Large intestine (tissue), 12 donors: ENCODE measurements at places on chromosomes 6 and 20. TPM values are rescaled to one million over a fixed set of nuclear protein-coding genes. Genes with fewer than 3 reads are reported as not detected.

GRCh38 chr6:153801917-153802316 lies 237.1 kb upstream of the OPRM1 start:
- no peaks in the 10 kb centered on the region for H3K36me3 ChIP-seq
- H3K27me3 ChIP-seq = no peaks in the 10 kb centered on the region
- no peak for DNase-seq
- no peaks in the 10 kb centered on the region for H3K4me1 ChIP-seq

DNA sequence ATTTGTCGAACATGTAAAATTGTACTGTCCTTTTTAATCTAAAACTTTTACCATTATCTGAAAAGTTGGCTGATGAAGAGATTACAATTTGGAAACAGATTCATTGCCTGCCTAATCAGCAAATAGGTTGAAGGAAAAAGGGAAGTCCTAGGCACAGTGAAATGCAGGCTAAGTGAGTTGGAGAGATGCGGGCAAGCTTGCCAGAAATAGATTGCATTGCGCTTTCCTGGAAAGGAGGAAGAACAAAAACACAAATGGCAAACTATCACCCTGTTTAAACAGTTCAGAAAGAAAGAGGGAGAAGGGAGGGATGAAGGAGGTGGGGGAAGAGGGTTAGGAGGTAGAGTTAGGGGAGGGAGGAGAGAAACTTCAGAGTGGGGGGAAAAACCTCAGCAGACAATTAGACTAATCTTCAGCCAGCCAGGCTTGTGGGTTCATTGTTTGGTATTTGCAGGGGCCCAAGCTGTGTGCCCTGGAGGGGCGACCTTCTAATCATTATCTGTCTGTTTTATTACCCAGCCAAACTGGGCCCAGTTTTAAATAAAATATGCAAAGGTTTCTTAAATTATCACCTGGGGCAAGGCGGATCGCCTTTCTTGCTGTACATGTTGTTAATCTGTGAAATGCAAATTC lies 465.2 kb downstream of the TFAP2B start:
- no peaks in the 10 kb centered on the region for H3K27me3 ChIP-seq
- DNase-seq = no peak
- H3K4me3 ChIP-seq = no peak overlapping the region
- no peaks in the 10 kb centered on the region for H3K36me3 ChIP-seq
- no peak overlapping the region for H3K27ac ChIP-seq
- H3K4me1 ChIP-seq = no peaks in the 10 kb centered on the region

GRCh38 chr6:36422714-36423100 lies 19.9 kb downstream of the PXT1 start:
- peak overlapping the region; percentile 87 for H3K27ac ChIP-seq
- no peak for DNase-seq
- H3K4me1 ChIP-seq = peaks cover 5% of the 10 kb centered on the region
- H3K4me3 ChIP-seq = peak overlapping the region; percentile 68
- H3K36me3 ChIP-seq = no peaks in the 10 kb centered on the region

DNA sequence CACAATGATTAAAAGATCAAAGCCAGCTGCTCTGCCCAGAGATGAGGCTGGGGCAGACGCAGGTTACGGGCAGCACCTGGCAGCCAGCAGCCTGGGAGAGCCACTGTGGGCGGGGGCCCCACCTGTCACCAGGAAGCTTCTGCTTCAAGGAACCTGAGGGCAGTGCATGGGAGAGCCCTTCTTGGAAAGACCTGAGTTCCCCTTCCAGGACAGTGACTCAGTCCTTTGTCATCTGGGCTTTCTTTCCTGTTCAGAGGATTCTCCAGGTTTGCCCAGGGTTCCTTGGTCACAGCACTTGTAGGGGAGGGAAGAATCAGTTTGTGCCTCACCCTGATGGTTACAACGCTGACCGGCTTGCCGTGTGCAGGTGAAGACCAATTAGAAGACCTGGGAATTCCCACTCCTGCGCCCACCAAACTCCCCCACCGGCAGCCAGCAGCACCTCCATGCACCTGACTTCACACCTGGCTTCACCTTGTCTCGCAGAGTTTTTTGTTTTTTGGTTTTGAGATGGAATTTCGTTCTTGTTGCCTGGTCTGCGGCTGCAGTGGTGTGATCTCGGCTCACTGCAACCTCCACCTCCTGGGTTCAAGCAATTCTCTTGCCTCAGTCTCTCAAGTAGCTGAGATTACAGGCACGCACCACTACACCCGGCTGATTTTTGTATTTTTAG lies 2.0 kb downstream of the ZBP1 start:
- no peaks in the 10 kb centered on the region for H3K36me3 ChIP-seq
- H3K27me3 ChIP-seq = no peaks in the 10 kb centered on the region
- H3K4me3 ChIP-seq = no peak overlapping the region

- no peak for DNase-seq
- no peak overlapping the region for H3K27ac ChIP-seq
- H3K4me1 ChIP-seq = no peaks in the 10 kb centered on the region
- no peaks in the 10 kb centered on the region for H3K27me3 ChIP-seq
- H3K36me3 ChIP-seq = no peaks in the 10 kb centered on the region
These were observed 114.7 kb upstream of the ZNF217 start for GRCh38 chr20:53708129-53708968.

DNA sequence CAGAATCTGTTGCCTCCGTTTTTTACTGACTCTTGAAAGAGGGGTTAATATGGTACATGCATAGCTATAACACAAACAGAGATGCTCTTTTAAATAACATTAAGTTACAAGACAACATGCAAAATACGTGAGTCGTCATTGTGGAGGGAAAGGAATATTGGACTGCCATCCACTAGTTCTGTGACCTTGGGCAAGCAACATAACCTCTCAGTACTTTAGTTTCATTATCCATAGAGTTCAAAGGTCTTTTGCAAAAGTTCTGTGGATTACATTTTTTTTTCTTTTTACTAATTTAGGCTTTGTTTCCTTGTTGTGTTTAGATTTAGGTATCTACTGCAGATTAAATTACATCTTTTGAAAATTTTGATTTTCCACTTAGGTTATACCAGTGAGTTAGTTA lies 70.5 kb downstream of the MACROD2 start:
- no peak overlapping the region for H3K4me3 ChIP-seq
- no peaks in the 10 kb centered on the region for H3K27me3 ChIP-seq
- H3K36me3 ChIP-seq = no peaks in the 10 kb centered on the region

- H3K27me3 ChIP-seq = no peaks in the 10 kb centered on the region
- no peak overlapping the region for H3K27ac ChIP-seq
These were observed 24.8 kb upstream of the FOXQ1 start for GRCh38 chr6:1287103-1287591.

GRCh38 chr20:53866794-53867740 lies 203.3 kb downstream of the BCAS1 start:
- no peaks in the 10 kb centered on the region for H3K27me3 ChIP-seq
- peaks cover 51% of the 10 kb centered on the region for H3K4me1 ChIP-seq
- H3K36me3 ChIP-seq = no peaks in the 10 kb centered on the region
- peak overlapping the region; percentile 90 for H3K27ac ChIP-seq
- no peak overlapping the region for H3K4me3 ChIP-seq

DNA sequence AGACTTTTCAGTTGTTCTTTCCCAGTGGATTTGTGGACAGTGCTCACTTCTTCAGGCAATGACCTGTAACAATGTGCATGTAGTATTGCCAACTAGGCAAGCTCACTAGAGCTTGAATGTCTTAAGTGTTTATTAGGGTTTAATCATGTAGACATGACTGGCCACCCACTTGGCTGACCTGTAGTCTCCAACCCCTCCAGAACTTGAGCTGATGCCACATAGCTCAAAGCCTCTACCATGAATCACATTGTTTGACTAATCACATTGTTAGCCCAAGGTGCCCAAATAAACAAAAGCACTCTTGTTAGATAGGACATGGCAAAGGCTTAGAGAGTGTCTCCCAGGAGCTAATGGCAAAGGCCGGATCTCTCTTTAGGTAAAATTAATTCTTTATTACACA lies 272.7 kb downstream of the GRIK2 start:
- DNase-seq = no peak
- H3K4me3 ChIP-seq = no peak overlapping the region
- no peaks in the 10 kb centered on the region for H3K36me3 ChIP-seq
- H3K27me3 ChIP-seq = no peaks in the 10 kb centered on the region
- no peak overlapping the region for H3K27ac ChIP-seq
- no peaks in the 10 kb centered on the region for H3K4me1 ChIP-seq

GRCh38 chr6:153001767-153002612 lies 519 bp downstream of the MTRF1L start:
- H3K4me3 ChIP-seq = peak overlapping the region; percentile 77
- H3K27me3 ChIP-seq = no peaks in the 10 kb centered on the region
- peaks cover 5% of the 10 kb centered on the region for H3K4me1 ChIP-seq
- peaks cover 9% of the 10 kb centered on the region for H3K36me3 ChIP-seq
- peak; percentile 3 for DNase-seq

DNA sequence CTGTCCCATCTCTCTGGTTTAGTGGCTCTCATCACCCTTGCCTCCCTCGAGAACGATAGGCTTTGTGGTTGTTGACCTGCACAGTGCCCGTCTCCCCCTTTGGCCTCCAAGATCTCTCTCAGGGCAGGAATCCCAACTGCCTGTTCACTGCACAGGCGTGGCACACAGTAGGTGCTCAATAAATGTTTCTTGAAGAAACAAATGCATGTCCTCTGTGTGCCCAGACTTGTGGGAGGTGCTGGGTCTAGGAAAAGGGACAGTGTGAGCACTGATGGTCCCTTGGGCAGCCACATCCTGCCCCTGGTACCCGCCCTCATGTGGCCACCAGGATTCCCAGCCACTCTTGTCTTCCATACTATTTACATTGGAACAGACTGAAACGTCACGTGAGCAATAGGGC lies 2.6 kb upstream of the BPIFB6 start:
- no peaks in the 10 kb centered on the region for H3K4me1 ChIP-seq
- no peak for DNase-seq
- H3K36me3 ChIP-seq = no peaks in the 10 kb centered on the region
- H3K27ac ChIP-seq = no peak overlapping the region

GRCh38 chr20:41152108-41152757 lies 14.9 kb downstream of the PLCG1 start:
- peak overlapping the region; percentile 18 for H3K27ac ChIP-seq
- H3K36me3 ChIP-seq = peaks cover 14% of the 10 kb centered on the region
- H3K4me3 ChIP-seq = no peak overlapping the region
- H3K4me1 ChIP-seq = peaks cover 42% of the 10 kb centered on the region

PTPRT gene
- 0.78 TPM for polyA plus RNA-seq

UNC93A gene
- 36.4 TPM for polyA plus RNA-seq

NR2E1 gene
- not detected for polyA plus RNA-seq
